Left renal cortex interstitium (tissue), 4 donors: ENCODE measurements at places on chromosomes 11 and 22.

GRCh38 chr22:37230673-37231405 is 13.2 kb downstream of the RAC2 start:
- no peak for DNase-seq

GRCh38 chr11:38593649-38594048 is 1995.6 kb upstream of the RAG2 start:
- no peak for DNase-seq

- no peak for DNase-seq
These were observed 11.5 kb downstream of the RELT start for GRCh38 chr11:73387594-73388264.

- DNase-seq: no peak
These were observed 122.6 kb upstream of the SORL1-AS1 start for GRCh38 chr11:121575250-121575962.

DNA sequence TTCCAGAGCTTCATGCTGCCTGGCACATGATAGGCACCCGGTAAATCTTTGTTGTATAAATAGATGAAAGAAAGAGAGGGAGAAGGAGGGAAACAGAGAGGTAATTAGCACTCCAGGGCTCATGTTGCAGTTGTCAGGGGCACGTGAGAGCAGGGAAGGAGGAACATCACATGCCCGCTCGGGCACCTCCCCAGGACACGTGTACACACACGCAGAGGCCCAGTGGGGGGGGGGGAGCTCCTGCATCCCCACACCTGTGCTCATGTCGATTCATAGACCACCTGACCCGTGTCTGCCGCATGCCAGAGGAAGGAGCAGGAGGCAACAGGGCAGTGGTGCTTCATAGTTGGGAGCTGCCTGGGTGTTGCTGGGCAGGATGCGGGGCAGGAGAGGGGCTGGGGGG is 37.1 kb upstream of the NNMT start:
- DNase-seq: no peak

GRCh38 chr22:27836181-27836580 is 34.6 kb upstream of the MN1 start:
- DNase-seq: no peak

DNA sequence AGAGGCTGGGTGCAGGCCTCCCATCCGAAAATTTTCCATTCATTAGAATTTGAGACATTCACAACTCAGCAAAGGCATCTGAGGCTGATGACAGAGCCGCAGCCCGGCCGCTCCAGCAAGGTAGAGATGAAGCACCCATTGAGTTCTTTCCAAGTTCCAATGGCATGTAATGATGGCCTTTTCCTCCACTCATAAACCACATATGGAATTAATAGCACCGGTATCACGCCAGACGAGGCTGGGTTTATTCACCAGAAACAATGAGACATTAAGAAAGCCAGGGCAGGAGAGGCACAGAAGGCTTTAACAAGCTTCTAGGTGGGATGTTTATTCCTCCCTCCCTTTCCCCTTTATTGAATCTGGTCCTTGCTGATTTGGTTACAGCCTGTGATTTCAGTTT is 534.4 kb downstream of the MN1 start:
- DNase-seq: no peak

DNA sequence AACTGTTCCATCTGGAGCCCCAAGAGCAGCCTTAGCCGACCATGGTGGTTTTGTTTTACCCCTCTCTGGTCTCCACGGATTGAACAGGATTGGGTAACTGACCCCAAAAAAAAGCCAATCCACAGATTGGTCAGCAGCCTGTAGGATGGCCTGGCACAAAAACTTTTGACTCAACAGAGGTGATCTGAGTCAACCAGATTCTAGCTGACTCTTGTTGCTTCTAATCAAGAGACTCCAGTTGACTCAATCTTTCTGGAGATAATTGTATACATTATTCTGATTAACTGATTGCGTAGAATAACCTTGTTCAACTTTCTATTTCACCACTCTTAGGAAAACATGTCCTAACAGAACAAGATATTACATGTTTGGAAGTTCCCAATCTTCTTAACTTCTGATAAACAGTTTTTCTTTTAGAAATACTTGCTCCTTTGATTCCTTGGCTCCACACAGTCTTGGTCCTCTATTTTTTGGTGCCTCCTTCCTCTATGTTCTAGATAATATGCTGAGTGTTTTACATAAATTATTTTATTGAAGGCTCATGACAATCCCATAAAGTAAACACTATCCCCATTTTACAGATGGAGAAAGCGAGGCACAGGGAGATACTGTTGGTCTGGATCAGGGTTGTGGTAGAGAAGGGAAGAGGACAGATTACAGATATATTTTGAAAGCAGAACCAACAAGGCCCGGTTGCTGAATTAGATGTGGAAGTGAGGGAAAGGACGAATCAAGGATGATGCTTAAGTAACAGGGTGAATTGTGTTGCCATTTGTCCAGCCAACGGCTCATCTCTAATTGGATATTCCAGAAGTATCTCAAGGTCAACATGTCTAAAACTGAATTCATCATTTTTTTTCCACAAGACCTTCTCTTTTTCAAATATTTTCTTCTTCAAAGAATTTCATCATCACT is 11.5 kb upstream of the ZC3H12C start:
- no peak for DNase-seq

GRCh38 chr11:113764527-113765219 is 8.8 kb downstream of the ZW10 start:
- no peak for DNase-seq

DNA sequence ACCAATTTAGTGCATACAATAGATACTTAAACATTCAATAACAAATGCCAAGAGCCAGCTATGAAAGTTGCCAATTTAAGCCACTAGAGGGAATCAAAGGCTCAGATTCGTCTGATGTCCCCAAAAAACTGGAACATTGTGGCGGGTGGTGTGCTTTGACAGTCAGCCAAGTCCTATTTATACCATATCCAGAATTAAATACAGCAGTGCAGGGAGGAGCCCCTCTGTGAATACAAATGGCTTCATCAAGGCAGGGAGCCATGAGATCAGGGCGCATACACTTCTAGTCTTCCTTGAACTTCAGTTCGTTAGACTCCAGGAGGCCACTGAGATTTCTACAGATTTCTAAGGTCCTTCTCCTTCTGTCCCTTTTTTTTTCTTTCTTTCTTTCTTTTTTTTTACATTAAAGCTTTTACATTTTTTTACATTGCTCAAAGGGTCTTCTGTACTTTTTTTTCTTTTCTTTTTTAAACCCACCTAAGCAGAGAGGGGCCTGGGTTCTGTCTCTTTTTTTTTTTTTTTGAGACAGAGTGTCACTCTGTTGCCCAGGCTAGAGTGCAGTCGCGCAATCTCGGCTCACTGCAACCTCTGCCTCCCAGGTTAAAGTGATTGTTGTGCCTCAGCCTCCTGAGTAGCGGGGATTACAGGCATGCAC is 41.5 kb upstream of the HSPA8 start:
- DNase-seq: peak; percentile 60

GRCh38 chr11:82092904-82093303 is 640.8 kb downstream of the FAM181B start:
- DNase-seq: no peak

GRCh38 chr22:28817919-28818859 is 17.8 kb upstream of the XBP1 start:
- no peak for DNase-seq

DNA sequence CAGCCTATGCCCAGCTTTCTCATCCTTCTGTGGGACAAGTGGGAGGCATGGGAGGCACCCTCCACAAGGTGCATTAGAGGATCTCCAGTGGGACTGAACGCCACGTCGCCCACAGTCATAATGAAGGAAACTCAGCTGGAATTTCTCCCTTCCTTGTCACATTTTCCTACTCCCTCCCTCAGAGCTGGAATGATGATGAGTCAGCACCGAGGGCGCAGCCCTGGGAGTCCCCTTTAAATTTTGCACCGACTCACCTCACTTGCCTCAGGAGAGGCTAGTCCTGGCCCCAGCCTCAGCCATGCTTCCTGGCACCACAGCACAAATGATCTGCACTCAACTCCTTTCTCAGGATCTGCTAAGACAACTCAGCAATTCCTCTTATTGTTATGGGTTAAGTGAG is 34.3 kb downstream of the DBX1 start:
- DNase-seq: no peak

DNA sequence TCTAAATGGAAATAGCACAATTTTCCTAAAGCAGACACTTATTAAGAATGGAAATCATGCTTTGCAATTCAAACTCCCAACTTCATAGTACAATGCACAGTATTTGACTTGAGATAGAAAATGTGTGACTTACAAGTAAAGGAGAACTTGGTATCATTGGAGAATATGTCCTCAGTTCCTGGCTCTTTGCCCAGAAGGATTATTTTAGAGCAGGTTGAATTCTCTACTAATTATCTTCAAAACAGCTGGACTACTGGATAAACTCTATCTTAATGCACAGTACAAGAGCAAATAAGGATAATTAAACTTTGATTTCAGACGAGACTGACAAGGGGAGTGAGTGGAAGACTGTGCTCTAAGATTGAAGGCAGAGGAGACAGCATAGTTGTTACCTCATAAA is 839.4 kb downstream of the OPCML start:
- no peak for DNase-seq

- no peak for DNase-seq
These were observed 12.9 kb downstream of the DPP3 start for GRCh38 chr11:66493130-66493529.

- DNase-seq: no peak
These were observed 1348.2 kb upstream of the RAG2 start for GRCh38 chr11:37946155-37946766.

DNA sequence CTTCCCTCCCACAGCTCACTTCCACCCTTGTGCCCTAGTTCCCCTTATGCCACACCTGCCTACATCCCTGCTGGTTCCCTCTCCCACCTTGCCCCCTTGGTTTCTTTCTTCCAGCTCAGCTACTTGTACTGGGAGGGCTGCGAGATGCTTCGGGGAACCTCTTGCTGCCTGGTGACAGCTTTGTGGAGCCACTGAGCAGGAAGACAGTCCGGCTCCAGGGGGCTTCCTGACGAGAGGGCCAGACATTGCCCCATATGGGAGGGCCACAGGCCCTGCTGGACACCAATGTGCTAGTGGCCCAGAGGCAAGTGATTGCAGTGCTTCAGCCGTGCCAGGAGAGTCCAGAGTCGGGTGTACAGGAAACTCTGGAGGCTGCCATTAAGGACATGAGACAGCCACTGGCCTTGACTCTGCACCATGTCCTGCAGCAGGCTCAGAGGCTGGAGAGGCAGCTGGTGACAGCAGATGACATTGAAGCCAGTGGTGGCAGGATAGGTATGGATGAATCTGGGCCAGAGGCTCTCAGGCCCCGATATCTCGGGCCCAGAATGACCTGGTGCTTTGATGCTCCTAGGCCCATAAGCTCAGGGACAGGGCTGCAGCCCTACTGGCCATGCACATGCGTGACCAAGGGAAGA is 54.3 kb downstream of the BTG4 start:
- no peak for DNase-seq

GRCh38 chr11:62614275-62614674 is 1.2 kb downstream of the ROM1 start:
- no peak for DNase-seq

DNA sequence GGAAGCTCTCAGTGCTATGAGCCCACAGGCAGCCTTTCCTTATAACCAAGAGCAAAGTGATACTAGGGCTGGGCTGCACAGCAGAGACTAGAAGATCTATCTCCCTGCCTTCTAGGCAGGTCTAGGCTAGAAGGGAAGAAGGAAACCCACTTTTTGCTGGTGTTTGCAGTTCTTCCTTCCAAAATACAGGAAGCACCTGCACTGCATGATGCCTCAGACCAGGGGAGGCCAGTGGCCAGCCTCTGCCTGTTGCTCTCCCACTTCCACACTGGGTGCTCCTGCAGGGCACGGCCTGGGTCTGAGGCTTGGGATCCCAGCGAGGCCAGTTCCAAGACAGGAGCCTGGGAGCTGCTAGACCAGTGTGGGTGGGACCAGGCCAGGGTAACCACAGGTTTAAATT is 6.0 kb upstream of the UCP3 start:
- DNase-seq: no peak

GRCh38 chr11:71197096-71197495 is 55.3 kb downstream of the SHANK2 start:
- no peak for DNase-seq

DNA sequence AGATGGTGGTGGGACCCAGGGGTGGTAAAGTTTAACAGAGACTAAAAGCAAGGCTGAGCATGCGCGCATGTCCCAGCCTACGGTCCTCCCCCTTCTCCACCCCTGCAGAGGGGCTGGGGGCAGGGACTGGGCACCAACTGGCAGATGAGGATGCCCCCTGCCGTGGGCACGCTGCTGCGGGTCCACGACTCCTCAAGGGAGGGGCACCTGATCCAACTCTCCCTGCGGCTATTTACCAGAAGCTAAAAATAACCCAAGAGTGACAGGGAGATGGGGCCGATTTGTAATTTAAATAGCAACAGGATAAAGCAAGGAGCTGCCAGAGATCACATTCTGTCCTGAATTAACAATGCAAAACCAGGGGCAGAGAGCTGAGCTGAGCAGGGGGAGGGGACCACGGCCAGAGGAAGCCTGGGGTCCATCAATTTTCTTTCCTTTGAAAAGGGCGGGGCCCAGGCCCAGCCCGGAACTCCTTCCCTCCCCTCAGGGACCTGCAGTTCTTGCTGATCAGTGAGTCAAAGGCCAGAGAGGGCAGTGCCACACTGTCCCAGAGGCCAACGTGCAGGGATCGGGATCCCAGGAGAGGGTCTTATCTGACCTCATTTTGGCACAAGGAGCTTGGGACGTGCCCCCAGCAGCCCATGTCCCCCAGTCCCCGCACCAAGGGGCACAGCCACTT is 8.1 kb upstream of the DGKZ start:
- no peak for DNase-seq

DNA sequence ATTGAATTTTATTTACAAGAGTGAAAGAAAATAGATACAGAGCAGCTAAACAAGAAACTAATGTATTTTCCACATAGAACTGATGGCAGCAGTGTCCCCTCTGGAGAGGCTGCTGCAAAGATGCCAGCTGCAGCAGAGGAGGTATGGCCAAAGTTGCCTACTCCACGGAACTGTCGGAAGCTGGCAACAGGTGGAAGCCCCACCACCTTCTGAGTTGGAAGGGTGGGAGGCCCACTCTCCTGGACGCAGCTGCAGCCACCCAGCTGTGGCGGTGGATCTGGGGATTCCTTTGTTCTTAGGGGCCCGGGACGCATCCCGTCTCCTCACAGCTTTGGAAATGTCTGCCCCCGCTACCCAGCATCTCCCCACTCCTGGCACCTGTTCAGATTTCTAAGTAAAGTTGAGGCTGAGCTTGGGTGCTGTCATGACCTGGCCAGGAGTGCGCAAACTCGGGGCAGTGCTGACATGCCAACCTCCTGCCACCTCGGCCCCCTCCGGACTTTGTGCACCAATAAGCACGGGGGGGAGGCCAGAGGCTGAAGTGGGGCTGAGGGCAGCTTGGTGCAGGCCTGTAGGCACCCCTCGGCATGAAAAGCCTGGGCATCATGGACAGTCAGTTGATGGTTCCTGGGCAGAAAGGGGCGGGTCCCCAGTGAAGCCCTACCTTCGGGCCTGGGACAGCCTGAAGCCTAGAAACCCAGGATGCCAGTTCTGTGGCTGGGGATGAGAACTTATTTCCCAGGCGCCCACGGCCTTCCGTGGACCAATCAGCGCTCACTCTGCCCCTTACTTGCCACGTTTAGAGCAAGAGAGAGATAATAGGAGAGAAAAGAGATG is 1071.4 kb downstream of the JRKL start:
- DNase-seq: no peak
